ENCODE measurements at places on chromosomes 3 and 15.

GRCh38 chr3:152398495-152398894 lies 129.8 kb downstream of the MBNL1 start:
- DNase-seq, result no peak

DNA sequence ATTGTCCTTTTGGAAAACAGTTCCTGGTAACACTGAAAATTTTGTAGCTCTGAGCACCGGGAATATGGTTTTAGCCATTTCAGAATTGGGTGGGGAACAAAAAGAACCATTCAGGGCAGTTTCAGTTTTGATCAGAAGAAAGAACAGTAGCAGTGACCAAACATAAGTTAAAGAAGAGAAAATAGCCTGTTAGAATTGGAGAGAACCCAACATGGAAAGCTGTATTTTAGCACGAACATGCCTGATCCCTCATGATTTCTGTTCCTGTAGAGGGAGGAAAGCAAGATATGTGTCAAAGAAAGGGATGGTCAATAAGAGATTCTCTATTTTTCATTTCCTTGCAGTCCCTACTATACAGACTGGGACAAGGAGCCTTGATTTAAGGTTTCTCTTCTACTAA lies 119.9 kb downstream of the ALDH1A2 start:
- DNase-seq, result no peak

DNA sequence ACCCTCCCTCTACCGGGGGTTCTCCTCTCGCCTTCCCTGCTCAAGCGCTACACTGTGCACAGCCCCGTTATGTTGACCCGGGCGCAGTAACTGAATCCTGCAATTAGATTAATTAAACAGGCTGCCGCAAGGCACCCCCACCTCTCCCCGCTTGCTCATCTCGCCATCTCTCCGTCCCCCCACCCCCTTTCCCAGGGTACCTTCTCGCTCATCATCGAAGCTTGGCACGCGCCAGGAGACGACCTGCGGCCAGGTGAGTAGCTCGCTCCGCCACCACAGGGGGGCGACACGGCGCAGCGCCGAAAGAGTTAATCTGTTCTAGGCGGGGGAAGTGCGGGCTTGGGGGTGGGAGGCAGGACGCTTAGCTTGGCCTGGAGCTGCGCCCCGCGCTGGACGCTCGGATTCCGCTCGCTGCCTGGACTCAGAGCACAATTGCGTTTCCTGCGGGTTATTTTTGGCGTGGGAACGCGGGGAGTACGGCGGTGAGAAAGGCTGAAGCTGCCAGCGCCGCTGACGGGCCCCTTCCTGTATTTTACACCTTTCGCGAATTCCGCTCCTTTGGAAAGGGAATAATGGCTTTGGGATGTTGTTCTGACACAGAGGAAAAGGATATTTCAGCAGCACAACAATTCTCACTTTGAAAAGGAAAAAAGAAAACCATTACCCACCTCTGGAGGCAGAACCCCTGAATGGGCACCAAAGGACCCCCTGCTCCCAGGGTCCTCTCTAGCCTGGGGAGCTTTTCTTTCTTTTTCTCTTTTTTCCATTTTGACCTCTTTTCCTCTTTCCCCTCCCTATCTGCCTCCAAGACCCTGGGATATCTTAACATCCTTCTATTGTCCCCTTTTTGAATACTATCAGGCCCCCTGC lies 1.5 kb downstream of the DLL4 start:
- DNase-seq, result no peak

DNA sequence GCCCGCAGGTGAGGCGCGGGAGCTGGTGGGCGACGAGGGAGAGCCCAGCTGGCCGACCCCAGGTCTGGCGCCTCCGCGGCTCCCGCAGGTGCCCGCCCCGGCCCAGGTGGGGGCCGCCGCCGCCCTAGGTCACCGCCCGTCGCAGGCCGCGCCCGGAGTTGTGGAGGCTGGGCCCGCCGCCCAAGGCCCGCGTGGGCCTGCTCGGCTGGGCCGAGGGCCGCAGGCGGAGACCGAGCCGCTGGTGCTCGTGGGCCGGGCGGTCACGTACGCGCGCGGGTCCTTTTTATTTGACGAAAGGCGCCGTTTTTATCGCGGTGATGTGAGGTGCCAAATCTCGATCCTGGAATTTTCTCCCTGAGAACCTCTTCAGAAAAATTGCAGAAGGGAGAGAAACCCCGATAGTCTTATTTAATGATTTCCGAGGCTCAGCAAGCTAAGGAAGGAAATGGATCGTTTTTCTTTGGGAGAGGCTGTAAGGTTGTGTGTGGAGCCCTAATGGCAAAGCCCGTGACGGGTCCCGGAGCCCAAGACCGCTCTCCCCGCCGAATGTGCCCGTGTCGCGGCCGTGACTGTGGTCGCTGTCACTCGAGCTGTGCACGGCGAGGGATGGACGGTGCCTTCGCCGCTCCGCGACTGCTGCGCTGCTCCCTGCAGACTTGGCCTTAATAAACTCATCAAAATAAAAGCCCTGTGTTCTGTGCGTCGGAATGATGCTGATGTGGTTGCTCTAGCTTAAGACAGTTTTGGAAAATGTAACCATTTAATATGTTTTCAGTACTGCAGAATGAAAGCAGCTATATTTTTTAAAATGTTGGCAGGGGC lies 612 bp downstream of the APPL1 start:
- peak; percentile 55 for DNase-seq

DNA sequence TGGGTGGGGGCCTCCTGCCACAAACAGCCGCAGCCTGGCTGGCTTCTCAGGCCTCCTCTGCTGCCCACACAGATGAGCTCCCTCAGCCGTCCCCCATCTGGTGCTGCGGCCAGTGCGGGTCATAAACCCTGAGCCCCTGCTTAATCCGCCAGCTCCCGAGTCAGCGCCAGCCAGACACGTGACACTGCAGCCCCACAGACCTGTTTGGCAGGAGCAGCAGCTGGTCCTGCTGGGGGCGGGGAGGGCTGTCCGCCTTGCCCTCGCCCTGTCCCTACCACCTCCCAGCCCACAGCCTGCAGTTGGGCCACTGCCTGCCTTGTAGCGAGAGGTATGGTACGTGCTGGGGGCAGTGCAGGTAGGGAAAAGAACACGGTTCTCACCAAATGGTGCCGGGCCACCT lies 86.2 kb downstream of the IQSEC1 start:
- DNase-seq, result no peak

GRCh38 chr15:66872405-66872804 lies 170.4 kb downstream of the SMAD6 start:
- DNase-seq, result no peak

DNA sequence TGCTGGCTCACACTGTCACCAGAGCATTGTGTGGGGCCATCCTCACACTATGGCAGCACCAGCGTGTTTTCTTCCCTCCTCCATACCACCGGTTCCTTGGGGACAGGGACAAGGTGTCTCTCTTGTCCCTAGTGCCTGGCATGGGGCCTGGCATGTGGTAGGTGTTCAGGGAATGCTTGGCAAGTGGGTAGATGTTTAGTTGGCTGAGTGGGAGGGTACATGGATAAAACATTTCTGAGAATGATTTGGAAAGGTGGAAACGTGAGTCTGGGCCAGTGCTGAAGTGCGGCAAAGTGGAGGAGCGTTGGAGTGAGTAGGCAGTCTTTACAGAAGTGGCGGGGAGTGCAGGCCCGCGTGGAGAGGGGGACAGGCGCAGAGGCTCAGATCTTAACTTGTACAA lies 15.0 kb downstream of the SNAPC5 start:
- no peak for DNase-seq

GRCh38 chr15:51884517-51885236 lies 55.2 kb downstream of the TMOD3 start:
- peak; percentile 35 for DNase-seq

GRCh38 chr3:37321377-37321781 lies 147.0 kb upstream of the LRRFIP2 start:
- no peak for DNase-seq

DNA sequence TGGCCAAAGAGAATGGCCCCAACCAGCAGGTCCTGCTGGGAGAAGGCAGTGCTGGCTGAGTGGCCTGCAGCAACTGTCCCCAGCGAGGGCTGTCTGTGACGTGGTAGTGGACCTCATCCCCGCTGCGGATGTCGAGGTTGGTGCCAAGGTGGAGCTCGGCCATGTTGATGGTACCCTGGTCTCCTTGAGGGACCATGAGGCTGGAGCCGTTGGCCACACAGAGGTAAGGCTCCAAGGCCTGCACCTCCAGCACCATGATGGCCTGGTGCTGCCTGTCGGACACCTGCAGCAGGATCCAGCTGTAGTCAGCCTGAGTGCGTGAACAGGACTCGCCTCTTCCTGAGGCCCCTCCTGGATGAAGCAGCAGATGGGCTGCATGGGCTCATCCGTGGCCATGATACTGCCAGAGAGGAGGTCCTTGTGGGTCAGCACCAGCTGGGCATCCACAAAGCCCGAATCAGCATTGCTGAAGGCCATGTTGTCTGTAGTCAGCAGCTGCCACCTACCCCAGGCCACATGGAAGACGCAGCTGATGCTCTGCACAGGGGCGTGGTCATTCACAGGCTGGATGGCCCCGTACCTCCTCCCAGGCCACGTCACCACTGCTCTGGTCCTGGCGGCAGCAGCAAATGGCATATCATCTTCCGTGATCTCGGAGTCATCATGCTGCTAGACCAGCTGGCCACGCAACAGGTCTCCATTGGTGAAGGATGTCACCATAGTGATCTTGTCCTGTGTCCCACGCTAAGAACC lies 167.5 kb downstream of the GOLGA6L4 start:
- DNase-seq, result no peak

DNA sequence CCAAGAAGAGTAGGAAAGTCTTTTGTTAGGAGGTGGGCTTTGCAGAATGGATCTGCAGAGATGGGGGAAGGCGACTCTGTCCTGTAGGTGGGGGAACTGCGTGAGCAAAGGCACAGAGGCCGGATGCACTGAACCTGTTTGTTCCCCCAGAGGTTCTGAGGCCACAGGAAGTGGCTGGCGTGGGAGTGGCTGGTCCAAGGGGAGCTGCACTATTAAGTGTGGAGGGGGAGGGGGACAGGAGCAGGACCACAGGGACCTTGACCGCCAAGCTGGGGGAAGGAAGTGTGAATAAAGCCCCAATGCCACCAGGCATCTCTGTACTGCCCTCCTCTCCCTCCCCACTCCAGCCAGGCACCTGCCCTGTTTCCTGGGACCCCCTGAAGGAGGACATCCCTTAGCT lies 51.8 kb downstream of the CYP11A1 start:
- DNase-seq, result no peak

GRCh38 chr3:15273227-15273626 lies 59.2 kb downstream of the SH3BP5 start:
- DNase-seq, result peak; percentile 62

DNA sequence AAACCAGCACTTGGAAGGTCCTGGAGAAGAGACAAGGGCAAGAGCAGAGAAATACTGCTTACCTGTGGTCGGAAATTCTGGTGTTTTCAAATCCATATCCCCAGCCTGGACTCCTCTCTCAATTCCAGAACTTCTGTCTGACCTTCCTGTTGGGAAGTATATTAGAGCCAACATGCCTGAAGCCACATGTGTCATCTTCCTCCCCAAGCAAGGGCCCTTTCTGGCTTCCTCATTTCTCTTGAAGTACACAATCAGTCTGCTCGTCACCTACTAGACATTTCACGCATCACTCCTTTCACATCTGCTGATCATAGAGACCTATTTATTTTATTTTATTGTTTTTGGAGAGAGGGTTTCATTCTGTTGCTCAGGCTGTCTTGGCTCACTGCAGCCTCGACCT lies 8.4 kb downstream of the PARP14 start:
- peak; percentile 58 for DNase-seq

DNA sequence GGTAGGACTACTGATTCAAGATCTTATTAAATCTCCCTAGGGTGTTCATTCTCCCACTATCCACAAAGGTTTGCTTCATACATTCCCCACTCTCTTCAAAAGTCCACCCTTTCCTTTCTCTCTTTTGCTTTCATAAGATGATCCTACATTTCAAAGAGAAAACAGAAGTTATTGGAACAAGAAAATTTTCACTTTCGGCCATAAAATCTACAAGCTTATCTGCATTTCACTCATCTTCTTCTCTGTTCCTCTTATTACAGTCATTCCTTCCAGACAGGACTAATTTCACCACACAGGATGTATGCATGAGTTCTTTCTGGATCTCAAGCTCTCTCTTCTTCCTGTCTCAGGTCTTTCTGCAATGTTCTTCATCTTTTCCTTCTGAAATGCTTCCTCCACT lies 238.7 kb downstream of the ISL2 start:
- no peak for DNase-seq

- no peak for DNase-seq
Observed at GRCh38 chr3:12132881-12133280, 25.8 kb downstream of the TIMP4 start.

- peak; percentile 51 for DNase-seq
Observed at GRCh38 chr3:141279077-141279967, 47.7 kb downstream of the PXYLP1 start.

- DNase-seq, result no peak
Observed at GRCh38 chr3:60803216-60804173, 447.8 kb downstream of the FHIT start.

DNA sequence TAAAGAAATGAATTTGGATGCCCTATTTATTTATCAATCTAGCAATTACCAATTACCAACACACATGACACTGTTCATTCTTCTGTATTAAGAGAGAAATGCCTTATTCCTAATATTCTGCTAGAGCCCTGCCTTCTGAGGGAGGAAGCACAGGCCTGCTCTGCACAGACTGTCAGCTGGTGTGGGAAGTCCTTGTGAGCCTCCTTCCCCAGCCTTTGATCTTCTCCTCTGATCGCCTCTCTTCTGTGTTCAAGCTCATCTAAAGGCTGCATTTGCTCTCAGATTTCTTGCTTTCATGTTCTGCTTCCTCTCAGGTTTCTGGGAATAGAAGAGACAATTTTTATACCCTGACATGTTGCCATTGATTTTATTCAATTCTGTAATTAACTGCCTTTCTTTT lies 290.6 kb upstream of the UMPS start:
- DNase-seq, result no peak

- DNase-seq, result no peak
Observed at GRCh38 chr3:187941135-187941847, 196.0 kb upstream of the BCL6 start.

DNA sequence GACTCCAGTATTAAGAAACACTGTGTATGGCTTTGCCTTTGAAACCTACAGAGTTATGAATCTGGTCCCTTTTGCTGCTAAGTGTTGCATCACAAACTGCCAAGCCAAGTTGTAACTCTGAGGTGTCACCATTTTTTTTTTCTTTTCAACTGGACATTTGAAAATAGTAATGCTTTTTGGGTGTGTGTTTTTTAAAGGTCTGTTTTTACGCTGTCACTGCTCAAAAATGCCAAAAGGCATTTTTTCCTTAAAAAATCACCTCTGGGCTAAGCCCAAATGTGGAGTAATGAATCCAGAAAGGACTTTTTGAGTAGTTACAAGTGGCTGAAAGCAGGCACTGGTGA lies 9.5 kb downstream of the SMAD3 start:
- no peak for DNase-seq

DNA sequence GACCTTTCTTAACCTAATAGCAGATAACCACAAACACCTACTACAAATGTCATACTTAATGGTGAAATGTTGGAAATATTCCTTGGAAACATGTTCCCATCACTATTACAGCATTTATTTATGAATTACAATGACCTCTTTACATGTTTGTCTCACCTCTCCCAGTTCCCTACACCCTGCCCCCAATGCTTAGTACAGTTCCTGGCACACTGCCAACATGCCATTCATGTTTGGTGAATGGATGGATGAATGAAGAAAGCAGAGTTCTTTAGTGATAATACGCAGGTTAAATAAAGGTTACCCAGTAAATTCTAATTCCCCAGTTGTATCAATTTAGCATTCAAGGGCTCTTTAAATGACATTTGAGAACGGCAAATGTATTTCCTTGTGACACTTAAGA lies 259.9 kb upstream of the ATP11B start:
- no peak for DNase-seq

All from inflammatory macrophage (primary cell).